Fibroblast of mammary gland (primary cell): ENCODE measurements at places on chromosomes 2 and 18.

DNA sequence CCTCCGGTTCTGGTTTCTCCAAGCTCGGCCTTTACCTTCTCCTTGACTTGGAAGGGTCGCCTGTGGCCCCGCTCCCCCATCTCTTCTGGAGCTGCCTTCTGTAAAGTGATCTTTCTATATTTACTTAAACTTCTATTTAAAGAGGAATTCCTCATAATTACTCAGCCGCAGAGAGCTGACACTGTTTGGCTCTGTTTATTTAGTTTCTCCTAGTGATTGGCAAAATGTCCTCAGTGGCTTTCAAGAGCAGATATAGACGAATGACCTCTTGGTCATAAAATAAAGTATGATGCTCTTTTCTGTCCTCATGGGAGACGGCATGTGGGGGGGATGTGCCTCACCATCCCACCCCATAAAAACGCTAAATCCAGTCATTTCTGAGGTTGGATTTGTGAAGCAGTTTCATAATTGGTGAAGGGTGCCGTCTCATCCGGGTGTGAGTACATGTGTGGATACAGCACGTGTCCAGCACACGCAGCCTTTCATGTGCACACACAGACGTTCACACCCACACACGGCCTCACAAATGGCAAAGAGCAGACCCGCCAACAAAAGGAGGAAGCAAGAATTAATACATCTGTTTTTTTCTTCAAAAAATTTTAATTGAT, 43.4 kb upstream of the SMAD7 start:
- DNase-seq, result peak; percentile 89

DNA sequence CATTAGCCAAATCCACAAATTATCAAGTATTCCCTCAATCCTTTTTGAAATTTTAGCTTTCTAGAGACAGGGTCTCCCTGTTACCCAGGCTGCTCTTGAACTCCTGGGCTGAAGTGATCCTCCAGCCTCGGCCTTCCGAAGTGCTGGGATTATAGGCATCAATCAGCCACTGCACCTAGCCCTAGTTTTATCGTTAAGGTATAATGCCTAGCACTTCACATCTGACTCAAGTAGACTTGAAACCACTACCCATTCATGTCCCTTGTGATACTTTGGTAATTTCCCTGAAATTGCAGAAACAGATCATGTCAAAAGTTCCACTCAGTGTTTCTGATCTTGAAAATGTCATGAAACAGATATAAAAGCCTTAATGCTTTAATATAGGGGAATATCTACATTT, 26.3 kb downstream of the MEX3C start:
- no peak for DNase-seq

GRCh38 chr2:172943539-172943938, 132.1 kb upstream of the MAP3K20 start:
- DNase-seq, result no peak

DNA sequence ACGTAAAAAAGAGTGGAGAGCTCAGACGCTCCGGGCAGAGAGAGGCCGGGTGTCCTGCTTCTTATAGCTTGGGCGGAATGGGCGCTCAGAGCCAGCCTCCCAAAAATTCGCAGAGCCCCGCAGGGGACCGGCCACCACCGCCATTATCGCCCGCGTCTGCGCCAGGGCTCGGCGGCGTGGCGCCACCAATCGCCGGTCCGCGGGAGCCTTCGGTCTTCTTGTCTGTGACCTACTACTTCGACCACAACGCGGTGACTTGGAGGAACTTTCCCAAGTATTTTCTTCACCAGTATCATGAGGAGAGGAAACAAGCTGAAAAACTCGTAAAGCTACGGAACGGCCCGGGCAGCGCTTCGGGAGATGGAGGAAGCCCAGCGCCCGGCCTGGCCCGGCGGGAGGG, 1138.1 kb upstream of the CHAC2 start:
- DNase-seq, result no peak

GRCh38 chr2:40256649-40257048, 195.2 kb downstream of the SLC8A1 start:
- no peak for DNase-seq

DNA sequence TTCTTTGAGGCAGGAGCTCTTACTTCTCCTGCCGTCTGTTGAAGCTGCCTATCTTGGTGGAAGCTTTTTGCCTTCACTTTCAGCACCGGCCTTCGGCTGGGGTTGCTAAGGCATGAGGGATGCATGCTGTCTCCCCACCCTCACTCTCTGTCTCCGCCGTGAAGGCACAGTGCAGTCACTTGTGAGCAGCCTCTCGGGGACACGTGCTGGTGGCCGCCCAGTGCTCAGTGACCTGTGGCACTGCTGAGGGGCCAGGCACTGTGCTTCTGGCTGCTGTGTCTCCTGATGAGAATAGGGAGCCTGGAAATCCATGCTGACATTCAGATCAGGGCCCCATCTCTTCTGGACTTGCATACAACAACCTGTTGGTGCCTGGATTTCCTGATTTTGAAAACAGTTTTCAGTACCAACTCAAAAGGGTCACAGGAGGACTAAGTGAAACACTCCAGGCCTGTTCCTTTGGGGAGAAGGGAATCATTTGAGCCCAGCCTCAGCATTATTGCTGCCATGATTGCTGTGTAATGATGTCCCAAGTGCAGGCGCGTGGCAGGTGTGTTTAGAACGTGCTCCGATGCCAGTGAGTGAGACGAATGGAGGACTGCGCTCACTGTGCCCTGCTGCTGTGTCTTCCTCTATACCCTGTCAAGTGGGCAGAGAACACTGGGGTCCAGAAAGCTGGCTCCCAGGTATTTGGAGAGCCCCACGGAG, 218.1 kb downstream of the SEPTIN10 start:
- DNase-seq, result no peak

DNA sequence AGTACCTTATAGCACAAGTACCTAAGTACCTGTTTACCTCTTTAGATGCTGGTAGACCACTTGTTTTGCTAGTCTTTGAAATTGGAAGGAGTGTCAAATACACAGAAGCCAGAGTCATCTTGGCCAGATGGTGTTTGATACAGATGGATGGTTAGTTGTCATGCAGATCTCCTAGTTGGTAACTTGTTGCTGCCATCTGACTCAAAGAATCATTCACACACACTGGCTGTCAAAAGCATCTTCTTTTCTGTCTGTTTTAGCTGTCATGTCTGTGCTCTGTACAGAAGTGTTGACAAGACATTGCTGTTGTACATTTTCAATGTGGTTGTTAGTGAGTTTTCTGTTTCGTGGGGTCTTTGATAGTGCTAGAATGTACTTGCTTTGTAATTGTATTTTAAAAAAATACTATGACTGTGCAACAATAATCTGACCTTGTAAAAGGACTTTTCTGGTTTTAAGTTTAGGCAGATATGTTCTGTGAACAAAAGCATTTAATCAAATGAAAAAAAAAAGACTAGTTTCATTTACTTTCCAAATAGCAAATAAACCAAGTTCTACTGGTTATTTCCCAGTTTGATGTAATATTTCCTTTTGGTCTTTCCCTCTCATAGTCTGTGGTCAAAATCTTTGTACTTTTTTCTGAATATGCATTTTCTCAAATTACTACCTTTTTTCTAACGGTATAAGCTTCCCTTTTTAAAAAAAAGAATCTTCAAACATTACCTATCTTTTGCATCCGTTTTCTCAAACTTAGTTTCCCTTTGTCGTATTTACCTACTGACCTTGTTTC, 39.9 kb downstream of the TANK start:
- no peak for DNase-seq

DNA sequence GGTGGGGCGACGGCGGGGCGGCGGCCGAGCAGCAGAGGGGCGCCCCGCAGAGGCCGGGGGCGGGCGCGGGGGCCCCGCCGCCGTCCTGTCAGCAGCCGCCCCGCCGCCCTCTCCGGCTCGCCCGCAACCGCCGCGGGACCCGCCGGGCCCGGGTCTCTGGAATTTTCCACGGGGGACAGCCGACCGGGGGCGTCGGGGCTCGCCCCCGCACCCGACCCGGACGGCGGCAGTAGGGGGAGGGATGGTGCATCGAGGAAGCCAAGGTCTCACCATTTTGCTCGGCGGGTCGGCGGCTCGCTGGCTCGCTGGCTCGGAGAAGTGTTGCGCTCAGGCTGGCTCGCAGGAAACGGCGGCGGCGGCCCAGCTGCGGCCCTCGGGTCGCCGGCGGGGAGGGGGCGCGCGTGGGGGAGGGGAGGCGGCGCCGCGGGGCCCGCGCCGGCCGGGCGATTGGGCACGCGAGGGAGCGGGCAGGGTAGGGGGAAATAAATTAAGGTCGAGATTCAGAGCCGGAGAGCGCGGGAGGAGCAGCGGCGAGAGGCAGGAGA, 405 bp downstream of the PPP3R1 start:
- DNase-seq, result no peak

- DNase-seq, result no peak
Observed at GRCh38 chr2:186518945-186519344, 32.9 kb downstream of the ZC3H15 start.

DNA sequence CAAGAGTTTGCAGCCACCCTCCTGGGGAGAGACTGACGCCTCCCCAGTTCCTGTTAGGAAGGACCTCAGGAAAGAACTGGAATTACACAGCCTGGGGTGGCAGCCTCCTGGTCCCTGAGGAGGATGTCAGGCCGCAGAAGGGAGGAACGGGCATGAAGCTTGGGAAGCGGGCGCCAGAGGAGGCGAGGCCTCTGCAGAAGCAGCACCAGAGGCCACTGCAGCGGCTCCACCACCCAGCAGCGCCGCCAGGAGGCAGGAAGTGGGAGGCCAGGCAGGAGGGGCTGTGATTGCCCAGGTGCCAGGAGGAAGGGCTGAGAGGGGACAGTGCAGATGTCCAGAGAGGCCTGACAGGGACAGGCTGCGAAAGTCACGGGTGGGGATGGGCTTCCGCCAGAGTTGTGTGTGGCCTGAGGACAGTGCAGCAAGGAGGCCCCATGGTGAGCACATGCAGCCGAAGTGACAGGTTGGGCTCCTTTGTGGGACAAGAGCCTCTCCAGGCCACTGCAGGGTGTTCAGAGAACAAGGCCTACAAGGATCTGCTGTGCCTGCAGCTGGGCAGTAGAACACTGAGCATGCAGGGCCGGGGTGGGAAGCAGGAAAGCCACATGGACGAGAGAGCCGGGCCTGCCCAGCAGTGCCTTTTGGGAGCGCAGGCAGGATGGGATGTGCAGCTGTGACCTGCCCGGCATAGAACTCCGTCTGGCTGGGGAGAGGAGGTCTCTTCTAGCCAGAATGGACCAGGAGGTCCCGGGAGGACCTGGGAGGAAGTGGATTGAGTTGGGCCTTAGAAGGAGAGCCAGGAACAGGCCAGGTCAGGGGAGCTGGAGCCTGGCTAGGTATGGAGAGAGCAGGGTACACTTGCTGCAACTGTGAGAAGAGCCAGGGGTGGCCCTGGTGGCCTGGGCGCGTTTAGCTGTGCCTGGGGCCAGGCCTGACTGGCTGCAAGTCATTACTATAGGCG, 39.1 kb upstream of the ALPP start:
- no peak for DNase-seq

- peak; percentile 71 for DNase-seq
Observed at GRCh38 chr2:113211226-113212105, 37.7 kb downstream of the PSD4 start.

- DNase-seq, result peak; percentile 27
Observed at GRCh38 chr18:51278045-51278649, 80.7 kb upstream of the MEX3C start.

- DNase-seq, result no peak
Observed at GRCh38 chr2:153074207-153074606, 355.8 kb downstream of the ARL6IP6 start.

GRCh38 chr2:101706819-101707177, 9.3 kb downstream of the MAP4K4 start:
- DNase-seq, result no peak

- peak; percentile 76 for DNase-seq
Observed at GRCh38 chr2:23412556-23413155, 27.7 kb downstream of the KLHL29 start.

GRCh38 chr2:36564377-36564930, 33.5 kb downstream of the FEZ2 start:
- no peak for DNase-seq

- no peak for DNase-seq
Observed at GRCh38 chr18:27713037-27713737, 463.7 kb downstream of the CDH2 start.

GRCh38 chr2:112024896-112025491, 30.1 kb upstream of the TMEM87B start:
- DNase-seq, result no peak

- no peak for DNase-seq
Observed at GRCh38 chr2:162308747-162309503, 9.6 kb downstream of the IFIH1 start.

DNA sequence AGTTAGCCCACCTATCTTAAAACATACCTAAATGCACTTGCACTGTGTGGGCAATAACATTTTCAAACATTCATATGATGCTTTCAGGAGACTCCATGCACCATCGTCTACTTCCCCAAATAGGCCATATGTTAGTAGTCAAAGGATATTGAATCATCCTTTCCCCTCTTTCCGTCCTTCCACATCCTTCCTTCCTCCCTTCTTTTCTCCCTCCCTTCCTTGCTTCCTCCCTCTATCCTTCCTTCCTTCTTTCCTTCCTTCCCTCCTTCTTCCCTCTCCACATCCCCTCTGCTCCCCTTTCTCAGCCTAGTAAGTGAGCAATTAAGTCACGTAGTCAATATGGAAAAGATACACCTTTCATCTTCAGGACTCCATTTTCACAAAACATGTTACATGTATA, 73.8 kb downstream of the ZEB2 start:
- no peak for DNase-seq

DNA sequence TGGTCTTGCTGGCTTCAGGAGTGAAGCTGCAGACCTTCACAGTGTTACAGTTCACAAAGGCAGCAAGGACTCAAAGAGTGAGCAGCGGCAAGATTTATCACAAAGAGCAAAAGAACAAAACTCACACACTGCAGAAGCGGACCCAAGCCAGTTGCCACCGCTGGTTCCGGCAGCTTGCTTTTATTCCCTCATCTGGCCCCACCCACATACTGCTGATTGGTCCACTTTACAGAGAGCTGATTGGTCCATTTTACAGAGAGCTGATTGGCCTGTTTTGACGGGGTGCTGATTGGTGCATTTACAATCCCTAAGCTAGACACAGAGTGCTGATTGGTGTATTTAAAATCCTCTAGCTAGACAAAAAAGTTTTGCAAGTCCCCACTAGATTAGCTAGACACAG, 37.2 kb upstream of the ZNF532 start:
- no peak for DNase-seq

DNA sequence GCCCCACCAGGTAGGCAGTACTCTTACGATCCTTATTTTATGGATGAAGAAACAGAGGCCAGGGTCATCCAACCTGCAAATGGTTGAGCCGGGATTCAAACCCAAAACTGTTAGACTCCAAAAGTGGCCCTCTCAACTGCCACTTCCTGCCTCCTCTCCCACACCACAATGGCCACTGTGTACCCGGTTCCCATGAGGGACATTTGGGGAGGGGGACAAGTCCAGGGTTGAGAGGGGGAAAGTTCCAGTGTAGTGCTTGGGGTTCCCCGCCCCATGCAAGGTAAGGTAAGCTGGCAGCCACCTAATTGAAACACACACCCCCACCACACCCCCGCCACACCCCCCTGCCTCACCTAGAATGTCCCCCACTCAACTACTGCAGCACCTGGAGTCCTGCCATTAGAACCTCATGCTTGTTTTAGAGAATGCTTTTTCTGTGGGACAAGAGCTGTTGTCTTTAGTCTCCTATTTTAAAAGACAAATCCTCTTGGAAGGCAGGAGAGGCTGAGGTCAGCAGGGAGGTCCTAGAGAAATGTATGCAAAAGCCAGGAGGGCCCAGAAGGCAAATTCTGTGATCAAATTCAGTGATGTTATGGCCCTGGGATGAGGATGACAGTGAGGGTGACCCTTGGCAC, 145.2 kb downstream of the ZFP36L2 start:
- no peak for DNase-seq

GRCh38 chr2:62661263-62661635, 44.3 kb upstream of the EHBP1 start:
- no peak for DNase-seq
